Gastrocnemius medialis (tissue), 4 donors: ENCODE measurements at places on chromosomes 2 and 18. TPM values are rescaled to one million over a fixed set of nuclear protein-coding genes. Genes with fewer than 3 reads are reported as not detected.

DNA sequence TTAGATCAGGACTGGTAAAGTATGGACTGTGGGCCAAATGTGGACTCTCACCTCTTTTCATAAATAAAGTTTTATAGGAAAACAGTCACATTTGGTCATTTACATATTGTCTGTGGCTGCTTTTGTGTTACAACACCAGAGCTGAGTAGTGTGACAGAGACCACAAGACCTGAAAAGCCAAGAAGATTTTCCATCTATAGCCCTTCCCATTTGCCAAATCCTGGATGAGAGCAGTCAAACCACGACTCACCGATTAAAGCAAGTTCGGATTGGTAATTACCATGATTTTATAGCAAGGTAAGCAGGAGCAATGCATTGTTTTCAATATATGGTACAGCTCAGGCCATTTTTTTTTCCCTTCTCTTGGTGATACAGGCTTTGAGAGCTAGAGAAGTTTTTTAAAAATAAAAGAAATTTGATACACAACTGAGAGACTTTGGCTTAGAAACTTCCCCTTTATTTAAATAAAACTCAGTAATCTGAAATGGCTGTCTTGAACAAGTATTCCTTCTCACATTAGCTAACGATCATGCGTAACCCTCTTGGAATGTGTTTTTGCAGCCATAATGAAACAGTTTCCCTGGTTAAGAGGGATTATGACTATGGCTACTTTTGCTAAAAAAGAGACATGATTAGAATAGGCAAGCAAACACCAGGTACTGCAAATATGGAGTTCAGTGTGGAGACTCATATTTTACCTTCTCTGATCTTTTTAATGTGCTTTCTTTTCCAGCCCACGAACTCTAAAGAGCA, 9.5 kb upstream of the MALL start:
- no peak for DNase-seq

GRCh38 chr2:205975082-205975949, 110.7 kb downstream of the INO80D start:
- no peak for DNase-seq

- no peak for DNase-seq
Observed at GRCh38 chr2:211376410-211376809, 820.0 kb downstream of the CPS1 start.

DNA sequence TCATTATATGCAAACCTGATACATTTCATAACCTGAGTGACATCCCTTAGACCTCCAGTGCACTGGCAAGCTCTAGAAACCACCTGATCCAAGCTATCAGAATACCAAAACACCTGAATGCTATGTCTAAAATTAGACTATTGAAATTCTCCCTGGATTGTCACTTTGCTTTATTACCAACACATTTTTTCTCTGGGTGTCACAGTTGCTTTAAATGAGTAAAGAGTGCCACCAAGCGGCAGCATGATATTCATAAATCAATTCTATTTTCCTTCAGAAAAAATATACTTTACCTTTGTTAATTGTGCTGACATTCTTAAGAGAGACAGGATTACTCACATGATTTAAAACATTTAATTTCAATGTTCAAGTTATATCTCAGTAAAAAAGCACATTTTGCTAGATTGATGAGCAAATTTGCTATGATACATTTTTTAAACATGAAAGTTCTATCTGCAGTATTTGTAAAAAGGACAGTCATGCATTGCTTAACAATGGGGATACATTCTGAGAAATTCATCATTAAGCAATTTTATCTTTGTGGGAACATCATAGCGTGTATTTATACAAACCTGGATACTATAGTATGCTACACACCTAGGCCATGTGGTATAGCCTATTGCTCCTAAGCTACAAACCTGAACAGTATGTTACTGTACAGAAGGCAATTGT, 338.4 kb upstream of the SLC39A10 start:
- DNase-seq = no peak

GRCh38 chr2:55051026-55051866, 995 bp upstream of the RTN4 start:
- DNase-seq = peak; percentile 80

Gene SPTBN1
- total RNA-seq = 118 TPM

Gene ZSWIM2
- not detected for total RNA-seq
